ENCODE measurements at places on chromosomes 6 and 20.

DNA sequence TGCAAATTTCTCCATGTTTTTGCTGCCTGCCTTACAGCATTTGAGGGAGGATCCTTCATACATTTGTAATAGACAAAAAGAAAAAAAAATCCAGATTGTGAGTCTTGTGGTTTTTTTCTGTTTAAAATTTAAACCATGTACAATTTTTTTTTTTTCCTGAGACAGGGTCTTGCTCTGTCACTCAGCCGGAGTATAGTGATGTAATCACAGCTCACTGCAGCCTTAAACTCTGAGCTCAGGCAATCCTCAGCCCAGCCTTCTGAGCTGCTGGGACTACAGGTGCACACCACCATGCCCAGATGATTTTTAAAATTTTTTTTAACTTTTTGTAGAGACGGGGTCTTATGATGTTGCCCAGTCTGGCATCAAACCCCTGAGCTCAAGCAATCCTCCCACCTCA lies 97.0 kb downstream of the GCLC start:
- DNase-seq: no peak

DNA sequence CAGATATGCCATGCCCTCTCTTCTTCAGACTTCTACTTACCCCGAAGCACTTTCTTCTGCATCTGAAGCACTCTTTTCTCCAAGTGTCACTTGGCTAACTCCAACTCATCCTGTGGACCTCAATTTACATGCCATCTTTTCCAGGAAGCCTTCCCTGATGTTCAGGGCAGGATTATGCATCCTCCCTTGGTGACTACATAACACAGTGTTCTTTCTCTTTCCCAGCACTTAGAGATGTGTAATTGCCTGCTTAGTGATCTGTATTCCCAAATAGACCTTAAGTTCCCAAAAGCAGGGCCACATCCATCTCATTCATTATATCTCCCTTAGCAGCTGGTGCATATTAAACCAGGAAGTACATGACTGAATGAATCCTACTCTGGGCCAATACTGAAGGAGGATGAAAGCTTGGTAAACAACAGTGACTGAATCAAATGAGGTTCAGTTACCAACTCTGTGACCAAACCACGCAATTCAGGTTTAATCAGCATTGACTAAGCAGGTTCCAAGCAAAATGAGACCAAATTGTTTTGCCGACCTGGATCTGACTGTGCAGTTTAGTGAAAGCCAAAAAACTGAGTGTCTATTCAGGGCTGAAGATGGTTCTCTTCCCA lies 121.4 kb upstream of the TCF21 start:
- DNase-seq: peak; percentile 68

DNA sequence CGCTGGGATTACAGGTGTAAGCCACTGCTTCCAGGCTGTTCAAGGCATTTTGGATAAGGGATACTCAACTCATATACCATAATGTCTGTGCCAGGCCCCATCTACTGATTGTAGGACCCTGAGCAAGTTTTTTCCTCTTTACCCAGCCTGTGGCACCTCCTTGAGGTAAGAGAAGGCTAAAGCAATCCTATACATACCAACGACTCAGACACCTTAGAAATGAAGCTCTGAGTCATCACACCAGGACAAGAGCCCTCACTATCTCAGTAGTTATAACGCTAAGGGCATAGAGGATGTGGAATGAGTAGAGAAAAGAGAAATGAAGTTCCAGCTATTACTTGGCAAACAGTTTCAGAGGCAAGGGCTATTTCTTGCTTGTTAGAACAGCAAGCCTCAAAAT lies 16.9 kb downstream of the NDRG3 start:
- peak; percentile 9 for DNase-seq

GRCh38 chr6:148263961-148264360 lies 78.7 kb upstream of the SASH1 start:
- DNase-seq: no peak

GRCh38 chr6:53718597-53719460 lies 53.3 kb upstream of the KLHL31 start:
- DNase-seq: peak; percentile 72

GRCh38 chr20:24787071-24787470 lies 162.0 kb upstream of the CST7 start:
- DNase-seq: no peak

GRCh38 chr6:13004601-13005000 lies 288.0 kb downstream of the PHACTR1 start:
- no peak for DNase-seq

GRCh38 chr6:8839626-8840025 lies 404.3 kb upstream of the SLC35B3 start:
- DNase-seq: no peak

DNA sequence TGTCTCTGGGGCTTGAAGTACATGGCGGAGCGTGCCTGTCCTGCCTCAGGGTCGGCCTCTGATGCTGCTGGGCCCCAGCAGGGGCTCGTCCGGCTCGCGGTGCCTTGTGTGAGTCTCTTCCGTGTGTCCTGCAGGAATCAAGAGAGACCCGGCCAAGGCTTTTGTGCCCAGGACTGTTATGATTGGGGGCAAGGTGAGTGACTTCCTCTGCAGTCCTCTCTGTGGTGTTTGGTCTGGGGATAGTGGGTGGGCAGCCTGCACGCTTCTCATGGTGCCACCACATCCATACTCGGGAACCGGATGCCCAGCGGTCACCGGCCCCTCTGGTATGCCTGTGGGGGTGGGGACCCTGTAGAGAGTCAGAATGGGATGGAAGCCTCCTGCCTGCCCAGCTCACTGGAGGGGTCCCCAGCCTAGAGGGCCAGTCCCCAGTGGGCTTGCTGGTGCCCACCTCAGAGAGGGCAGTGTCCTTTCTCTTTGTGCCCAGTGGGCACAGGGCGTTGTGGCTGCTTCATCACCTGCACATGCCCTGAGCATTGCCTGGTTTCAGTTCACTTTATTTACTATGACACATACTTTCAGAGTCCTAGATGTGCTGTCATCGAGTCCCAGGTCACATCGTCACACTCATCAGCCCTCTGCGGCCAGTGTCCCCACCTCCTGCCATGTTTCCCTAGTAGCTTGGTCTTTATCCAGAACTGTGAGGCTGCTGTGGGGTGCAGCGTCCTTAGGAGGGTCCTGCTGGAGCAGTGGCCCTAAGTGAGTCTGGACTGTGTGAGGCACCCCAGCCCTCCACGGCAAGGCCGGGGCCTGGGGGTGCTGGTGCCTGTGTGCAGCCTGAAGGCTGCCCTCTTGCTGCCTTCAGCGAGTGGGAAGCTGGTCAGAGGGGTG lies 40.7 kb downstream of the PYGB start:
- DNase-seq: no peak

GRCh38 chr20:17870086-17870740 lies 98.4 kb downstream of the SNX5 start:
- peak; percentile 55 for DNase-seq

DNA sequence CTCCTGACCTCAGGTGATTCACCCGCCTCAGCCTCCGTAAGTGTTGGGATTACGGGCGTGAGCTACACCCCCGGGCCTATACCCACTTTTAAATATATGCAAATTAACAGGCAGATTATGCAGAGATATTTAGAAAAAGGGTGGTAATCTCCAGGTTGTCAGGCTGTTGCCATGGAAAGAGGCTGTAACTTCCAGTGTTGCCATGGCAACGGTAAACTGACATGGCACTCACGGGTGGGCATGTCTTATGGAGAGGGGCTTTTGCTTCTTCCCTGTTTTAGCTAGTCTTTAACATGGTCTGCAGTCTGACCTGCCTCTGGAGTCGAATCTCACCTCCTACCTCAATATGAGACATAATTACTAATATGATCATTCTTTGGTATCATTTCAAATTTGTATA lies 44.9 kb downstream of the ZNF334 start:
- no peak for DNase-seq

DNA sequence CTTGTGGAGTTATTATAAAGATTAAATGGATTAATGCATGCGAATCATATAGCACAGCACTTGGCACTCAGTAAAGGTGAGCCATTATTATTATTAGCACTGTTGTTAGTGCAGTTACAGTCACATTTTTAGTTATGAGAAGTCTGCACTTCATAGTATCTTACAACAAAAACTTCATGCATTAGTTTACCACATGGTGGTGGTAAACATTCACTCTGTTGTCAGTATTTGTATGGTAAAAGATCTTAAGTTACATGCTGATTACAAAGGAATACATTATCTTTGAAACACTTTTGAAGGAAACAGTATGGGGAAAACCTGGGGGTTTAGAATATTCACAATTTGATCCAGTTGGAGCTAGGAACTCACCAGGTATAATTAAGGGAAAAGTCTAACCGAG lies 20.8 kb downstream of the TMEM14A start:
- DNase-seq: peak; percentile 29

DNA sequence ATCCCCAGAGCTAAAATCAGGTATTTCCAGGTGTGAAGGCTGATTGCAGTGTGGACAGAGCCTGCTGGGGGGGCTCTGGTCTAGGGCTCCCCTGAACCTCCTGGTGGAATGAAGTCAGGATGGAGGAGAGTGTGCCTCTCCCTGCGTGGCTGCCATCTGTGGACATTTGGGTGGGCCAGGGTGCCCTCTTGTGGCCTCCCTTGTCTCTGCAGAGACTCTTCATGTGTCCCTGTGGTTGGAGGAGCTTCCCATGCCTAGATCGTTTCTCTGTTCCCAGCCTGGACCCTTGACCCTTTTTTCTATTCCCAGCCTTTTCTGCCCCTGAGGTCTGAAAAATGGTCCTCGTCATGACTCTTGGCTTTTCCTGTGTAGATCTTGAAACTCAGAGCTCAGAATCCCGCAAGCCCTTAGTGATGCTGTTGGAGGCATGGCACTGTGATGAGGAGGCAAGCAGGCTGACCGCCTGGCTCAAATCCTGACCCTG lies 9.9 kb upstream of the PSMF1 start:
- DNase-seq: peak; percentile 33

DNA sequence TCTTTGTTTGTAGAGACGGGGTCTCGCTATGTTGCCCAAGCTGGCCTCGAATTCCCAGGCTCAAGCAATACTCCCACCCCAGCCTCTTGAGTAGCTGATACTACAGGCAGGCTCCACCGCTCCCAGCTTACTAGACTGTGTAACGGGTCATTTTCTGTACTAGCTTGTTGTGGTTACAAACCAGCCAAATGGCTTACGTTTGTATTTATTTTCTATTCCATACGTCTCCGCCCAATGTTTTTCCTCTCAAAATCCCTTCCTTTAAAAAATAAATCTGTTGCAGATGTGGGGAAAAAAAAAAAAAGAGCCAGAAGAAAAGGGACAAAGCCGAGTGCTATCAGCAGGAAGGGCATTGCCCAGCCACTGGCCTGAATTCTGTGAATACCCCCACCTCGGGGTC lies 41.6 kb downstream of the PRND start:
- DNase-seq: no peak

GRCh38 chr6:1607516-1608221 lies 2.0 kb upstream of the FOXC1 start:
- DNase-seq: no peak

DNA sequence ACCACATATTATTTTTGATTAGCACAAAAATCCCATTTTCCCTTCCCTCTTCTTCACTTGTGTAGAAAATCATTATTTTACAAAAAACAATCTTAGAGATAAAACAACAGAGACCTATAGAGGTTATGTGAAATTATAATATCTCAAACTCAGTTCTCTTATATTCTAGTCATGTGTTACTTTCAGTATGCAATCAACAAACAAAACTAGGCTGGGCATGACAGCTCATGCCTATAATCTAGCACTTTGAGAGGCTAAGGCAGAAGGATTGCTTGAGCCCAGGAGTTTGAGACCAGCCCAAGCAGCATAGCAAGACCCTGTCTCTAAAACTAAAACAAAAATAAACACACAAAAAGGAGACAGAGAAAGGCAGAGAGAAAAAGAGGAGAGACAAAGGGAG lies 211.4 kb upstream of the SGK1 start:
- no peak for DNase-seq

GRCh38 chr6:3337521-3338350 lies 79.0 kb downstream of the PSMG4 start:
- DNase-seq: no peak

DNA sequence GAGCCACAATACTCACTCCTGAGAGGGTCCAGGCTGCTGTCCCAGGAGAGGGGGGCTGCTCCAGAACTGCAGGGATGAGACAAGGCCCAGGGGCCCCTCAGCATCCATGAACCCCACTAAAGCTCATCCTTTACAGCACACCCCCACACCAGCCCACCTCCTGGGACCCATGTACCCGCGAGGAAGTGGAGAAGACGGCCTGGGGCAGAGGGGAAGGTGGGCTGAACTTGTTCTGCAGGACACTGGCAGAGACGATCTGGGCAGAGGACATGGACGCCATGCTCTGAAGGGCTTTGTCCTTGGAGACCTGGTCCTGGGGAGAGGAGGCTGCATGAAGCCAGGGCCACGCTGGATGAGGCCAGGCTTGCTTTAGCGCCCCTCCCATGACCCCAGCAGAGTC lies 10.1 kb downstream of the RPL10A start:
- no peak for DNase-seq

GRCh38 chr6:166848979-166849748 lies 107.2 kb downstream of the RNASET2 start:
- no peak for DNase-seq

- peak; percentile 69 for DNase-seq
Observed at GRCh38 chr6:130675072-130675471, 152.1 kb upstream of the SMLR1 start.

DNA sequence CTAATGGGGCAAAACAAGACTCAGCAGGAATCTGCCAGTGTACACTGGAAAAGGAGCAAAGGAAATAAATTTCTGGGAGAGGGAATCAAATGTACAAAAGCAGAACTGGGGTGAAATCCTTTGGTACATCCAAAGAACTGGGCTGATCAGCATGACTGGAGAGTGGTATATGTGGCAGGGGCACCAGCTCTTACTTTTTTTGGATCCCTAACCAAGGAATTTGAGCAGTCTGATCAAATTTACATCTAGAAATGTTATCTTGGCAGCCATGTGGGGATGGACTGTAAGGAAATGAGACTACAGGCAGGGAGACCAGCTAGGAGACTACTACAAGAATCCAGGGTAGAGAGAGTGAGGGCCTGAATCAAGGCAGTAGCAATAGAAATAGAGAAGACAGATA lies 1.2 kb upstream of the ZSCAN31 start:
- DNase-seq: no peak

DNA sequence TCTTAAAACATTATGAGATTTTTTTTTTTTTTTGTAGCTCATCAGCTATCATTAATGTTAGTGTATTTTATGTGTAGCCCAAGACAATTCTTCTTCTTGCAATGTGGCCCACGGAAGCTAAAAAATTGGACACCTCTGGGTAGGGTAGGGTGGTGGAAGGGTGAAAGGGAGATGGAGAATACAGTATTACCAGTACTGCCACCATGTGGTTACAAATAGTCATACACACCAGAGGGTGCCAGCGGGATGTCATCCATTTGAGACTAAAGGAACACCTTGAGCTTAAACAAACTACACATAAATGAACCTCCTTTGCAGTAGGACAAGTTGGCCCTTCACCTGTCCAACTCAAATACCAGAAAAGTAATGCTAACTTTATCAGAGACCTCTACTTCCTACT lies 601.9 kb downstream of the HTR1B start:
- no peak for DNase-seq

Data from fibroblast of the aortic adventitia (primary cell).